ENCODE measurements at places on chromosomes 16 and 17.

- DNase-seq: no peak
These were observed 5.0 kb downstream of the RSPRY1 start for GRCh38 chr16:57191056-57191571.

DNA sequence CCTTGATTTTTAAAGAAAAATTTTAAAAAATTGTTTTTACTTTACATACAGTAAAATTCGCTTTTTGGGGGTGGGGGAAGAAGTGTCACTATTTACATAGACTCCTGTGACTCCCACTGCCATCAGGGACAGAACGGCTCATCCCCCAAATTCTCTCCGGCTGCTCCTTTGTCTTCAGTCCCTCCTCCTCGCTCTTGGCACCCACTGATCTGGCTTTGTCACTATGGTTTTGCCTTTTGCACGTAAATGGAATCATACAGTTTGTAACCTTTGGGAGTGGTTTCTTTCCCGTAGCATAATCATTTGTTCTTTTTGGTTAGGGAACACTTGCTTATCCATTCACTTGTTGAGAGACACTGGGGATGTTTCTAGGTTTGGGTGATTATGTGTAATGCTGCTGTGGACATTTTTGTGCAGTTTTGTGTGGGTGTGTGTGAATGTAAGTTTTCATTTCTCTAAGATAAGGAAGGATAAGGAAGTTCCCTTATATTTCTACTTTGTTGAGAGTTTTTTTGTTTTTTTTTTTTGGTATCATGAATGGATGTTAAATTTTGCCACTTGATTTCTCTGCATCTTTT is 27.4 kb downstream of the RAB11FIP4 start:
- no peak for DNase-seq

DNA sequence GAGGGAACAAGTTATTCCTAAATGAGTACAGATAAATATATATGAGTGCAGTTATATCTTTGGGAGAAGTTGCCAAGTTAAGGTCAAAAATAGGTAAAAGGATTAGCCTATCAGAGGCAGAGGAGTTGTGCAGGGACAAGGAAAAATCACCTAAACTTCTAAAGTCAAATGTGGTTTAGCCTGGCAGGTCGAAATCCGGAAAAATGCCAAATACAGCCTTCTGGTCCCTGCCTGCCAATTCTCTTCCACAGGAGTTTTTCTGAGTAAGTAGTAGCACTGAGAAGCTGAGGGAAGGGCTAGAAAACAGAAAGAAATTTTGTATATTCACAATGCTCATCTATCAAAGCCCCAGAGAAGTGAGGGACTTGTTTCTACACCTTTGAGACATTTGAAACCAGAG is 17.6 kb upstream of the CES5A start:
- no peak for DNase-seq

DNA sequence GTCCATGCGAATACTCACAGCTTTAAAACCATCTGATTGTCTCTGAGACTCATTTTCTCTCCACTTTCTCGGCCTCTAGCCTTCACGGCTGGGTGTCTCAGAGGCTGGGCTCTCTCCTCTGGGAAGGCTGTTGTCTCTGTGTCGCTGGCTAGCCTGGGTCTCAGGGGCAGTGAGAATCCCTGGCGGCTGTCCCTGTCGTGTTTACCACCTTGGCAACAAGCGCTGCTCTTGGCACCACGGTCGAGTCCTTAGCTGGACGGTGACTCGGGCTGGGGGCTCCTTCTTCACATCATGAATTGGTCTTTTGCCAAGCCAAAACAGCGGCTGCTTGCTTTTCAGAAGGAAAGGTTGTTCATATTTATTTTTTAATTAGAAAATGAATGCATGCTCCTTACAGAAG is 81.1 kb downstream of the MSI2 start:
- no peak for DNase-seq

GRCh38 chr17:81536299-81537290 is 8.4 kb downstream of the FSCN2 start:
- DNase-seq: no peak

- DNase-seq: no peak
These were observed 1.3 kb upstream of the ACTG1 start for GRCh38 chr17:81513753-81514488.

GRCh38 chr17:4771519-4772234 is at the start of gene TM4SF5:
TM4SF5 (plus strand) TSS chr17:4771886; CDS start chr17:4771923, 37 bp downstream.
- no peak for DNase-seq

DNA sequence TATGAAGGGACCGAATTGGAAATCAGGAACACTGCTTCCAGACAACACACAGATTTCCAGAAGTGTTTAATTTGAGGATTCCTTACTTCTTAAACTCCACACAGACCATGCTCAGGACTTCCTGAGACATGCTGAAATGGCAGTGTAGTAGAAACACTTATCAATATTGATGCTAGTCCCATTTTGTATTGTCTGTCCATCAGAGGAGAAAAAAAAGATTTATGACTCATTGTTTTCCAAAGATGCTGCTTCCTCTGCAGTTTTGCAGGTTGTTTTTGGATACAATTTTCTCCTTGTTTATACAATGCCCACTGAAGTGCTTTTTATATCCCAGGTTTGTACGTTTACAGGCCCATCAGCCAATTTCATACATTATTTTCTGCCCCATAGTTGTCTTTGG is 68.3 kb upstream of the TANC2 start:
- no peak for DNase-seq

- no peak for DNase-seq
These were observed 83.2 kb downstream of the CDK5R1 start for GRCh38 chr17:32570081-32570396.

DNA sequence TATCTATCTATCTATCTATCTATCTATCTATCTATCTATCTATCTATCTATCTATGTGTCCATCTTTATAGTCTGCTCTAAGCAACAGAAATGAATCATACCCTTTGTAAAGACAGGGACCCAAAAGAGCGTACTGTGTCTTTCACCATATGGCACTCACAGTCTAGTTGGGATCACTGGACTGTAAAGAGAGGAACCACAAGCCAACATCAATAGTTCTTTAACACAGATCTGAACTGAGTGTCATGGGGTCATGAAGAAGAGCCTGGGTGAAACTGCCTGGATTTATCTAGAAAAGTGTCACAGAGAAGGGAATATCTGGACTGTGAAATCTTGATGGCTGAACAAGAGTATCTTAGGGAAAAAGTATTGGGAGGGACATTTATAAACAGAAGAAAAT is 619.1 kb upstream of the SOX9 start:
- no peak for DNase-seq

GRCh38 chr16:49746545-49746944 is 109.4 kb downstream of the ZNF423 start:
- DNase-seq: no peak

DNA sequence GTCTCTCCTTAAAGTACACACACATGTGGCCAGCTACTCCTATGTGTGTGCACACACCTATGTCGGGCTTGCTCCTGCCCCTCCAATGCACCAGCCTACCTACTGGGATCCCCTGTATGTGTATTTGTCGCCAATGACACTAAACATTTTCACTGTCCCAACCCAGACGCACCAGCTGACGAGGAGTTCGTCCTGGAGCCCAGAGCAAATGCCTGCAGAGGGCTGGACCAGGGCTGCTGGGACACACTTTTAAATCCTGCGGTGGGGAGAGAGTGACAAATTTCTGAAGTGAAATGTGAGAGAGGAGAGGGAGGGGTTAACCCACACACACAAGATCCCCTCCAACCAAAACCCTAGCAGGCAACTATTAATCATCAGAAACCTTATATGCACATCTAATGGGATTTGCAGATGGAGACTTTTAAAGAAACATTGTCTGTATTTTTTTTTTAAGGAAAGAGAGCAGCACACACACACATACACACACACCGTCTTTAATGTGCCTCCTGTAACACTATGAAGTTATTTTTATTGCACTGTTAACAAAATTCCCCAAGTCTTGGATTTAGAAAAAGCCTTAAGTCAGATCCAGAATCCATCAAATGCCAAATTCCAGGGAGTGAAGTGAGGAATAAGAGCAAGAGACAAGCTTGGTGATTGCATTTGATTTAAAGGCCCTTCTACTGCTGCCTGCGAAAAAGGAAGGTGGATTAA is at the start of gene MEOX1:
MEOX1 (minus strand) TSS at position 224 of the 714 bp plus-strand sequence. CDS start 388 bp downstream, outside the sequence.
- no peak for DNase-seq

DNA sequence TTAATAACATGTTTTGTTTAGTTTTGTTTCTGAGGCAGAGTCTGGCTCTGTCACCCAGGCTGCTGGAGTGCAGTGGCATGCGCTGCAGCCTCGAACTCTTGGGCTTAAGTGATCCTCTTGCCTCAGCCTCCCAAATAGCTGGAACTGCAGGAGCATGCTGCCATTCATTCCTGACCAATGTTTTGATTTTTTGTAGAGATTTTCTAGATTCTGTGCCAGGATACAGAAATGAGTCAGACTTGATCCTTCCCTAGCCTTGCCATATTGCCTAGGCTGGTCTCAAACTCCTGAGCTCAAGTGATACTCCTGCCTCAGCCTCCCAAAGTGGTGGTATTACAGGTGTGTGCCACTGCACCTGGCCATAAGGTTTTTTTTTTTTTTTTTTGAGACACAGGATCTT is 17.7 kb downstream of the TAOK1 start:
- DNase-seq: no peak

GRCh38 chr17:8644507-8644902 is 14.0 kb upstream of the MYH10 start:
- DNase-seq: no peak

GRCh38 chr16:56400458-56400857 is 24.9 kb downstream of the AMFR start:
- DNase-seq: no peak

DNA sequence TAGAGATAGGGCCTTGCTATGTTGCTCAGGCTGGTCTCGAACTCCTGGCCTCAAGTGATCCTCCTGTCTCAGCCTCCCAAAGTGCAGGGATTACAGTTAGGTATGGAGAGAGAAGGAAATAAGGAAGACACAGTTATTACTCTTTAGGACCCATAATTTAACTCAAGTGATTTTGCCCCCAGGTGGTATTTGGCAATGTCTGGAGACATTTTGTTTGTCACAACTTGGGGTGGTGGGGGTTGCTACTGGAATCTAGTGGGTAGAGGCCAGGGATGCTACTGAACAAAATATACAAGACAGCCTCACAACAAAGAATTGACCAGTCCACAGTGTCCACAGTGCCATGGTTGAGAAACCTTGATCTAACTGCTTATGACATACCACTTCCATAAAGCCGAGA is 64.1 kb downstream of the PRKCB start:
- DNase-seq: no peak

GRCh38 chr16:15958703-15959348 is 9.4 kb downstream of the ABCC1 start:
- DNase-seq: no peak

GRCh38 chr16:9821331-9821730 is 360.9 kb downstream of the GRIN2A start:
- DNase-seq: no peak

DNA sequence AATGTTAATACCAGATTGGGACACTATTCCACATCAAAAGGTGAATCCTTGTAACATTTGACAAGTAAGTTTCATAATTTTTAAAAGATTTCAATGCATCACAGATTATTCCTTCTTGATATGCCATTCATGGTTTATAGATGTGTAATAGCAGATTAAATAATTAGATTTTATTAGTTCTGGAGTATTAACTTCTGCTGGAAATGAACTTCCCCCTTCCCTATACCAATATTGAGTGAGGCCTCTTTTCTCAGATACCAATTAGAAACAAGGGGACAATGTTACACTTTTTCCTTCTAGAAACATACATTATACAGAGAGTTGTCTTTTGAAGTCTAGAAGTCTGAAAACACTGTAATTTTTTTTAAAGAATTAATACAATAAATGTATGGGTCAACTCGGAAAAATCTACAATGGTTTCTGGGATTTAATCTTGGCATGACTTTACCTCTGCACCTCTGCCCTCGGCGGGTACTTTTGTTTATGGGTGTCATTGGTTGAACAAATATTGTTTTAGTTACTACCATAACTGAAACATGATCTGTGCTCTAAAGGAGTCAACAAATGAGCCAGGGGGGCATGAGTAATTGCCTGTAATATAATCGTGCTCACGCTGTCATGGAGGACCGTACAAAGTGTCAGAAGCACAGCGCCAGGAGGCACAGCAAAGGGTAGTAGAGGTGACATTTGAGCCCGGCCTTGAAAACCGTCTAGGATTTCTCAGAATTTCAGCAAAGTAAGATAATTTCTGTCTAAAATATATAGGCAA is 8.2 kb downstream of the LRRC37B start:
- no peak for DNase-seq

DNA sequence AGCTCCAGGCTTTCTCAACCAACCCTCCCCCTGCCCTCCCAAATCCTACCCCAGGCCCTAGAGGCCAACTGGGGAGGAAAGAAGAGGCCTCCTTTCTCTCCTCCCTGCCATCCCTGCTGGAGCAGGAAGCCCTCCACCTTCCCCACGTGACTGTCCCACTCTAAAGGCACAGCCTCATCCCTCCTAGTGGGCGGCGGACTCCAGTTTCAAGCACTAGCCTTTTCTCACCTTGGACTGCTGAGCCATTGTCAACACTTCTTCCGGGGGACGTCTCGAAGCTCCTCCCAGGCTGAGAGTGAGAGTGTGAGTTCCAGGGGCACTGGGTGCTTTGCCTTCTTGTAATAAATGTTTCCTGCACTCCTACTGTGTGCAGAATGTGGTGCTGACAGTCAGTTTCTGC is 21.4 kb upstream of the IRX6 start:
- no peak for DNase-seq

GRCh38 chr17:31320241-31320640 is 1.2 kb downstream of the EVI2A start:
- DNase-seq: no peak

DNA sequence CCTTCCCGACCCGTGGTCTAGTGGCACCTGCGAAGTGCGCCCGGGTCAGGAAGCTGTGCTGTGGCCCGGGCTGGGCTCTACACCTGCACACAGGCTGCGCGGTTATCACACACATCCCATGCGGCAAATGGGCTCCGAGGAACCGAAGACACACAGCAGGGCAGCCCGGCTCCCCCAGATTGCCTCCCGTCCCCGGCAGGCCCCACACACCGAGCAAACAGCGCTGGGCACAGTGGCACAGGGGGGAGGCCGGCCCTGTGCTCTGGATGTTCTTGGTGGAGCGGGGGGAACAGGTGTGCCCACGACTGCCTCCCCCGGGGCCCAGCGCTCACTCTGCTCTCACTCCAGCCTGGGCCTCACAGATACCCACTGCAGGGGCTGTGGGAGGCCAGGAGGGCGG is 28.9 kb upstream of the PABPN1L start:
- DNase-seq: no peak

DNA sequence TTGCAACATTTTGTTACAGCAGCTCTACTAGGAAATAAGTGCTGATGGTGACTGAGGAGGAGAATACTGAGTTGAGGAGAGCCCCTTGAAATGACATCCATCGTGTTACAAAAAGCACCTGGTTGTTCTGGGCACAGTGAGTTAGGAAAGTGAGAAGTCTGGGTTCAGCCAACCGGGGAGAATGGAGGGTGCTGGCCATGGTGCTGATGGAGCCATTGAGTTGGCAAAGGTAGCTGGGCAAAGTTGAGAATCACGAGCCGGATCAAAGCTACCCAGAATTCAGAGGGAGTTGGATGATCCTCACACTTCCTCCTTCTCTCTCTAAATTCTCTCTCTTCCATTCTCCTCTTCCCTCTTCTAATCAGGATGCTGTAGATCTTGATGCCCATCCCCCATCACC is 35.0 kb upstream of the ASIC2 start:
- DNase-seq: no peak

Data from stimulated activated CD8-positive, alpha-beta memory T cell treated with anti-CD3 and anti-CD28 coated beads, Interleukin-15, amount 100 ng/mL, for 1 hour (primary cell).